ENCODE measurements at places on chromosomes 5 and 9.
A peak's percentile ranks its signal among the peaks of the same experiment; 100 is the strongest.

- peak; percentile 4 for DNase-seq
Observed at GRCh38 chr5:143554187-143554717, 150.8 kb upstream of the NR3C1 start.

- no peak for DNase-seq
Observed at GRCh38 chr5:114191441-114191840, 170.4 kb upstream of the KCNN2 start.

- DNase-seq = peak; percentile 67
Observed at GRCh38 chr5:38922199-38922598, 76.4 kb downstream of the OSMR start.

GRCh38 chr9:121675969-121676822 is 24.8 kb downstream of the DAB2IP start:
- DNase-seq = no peak

- DNase-seq = no peak
Observed at GRCh38 chr5:159923008-159923407, 6.7 kb downstream of the ADRA1B start.

DNA sequence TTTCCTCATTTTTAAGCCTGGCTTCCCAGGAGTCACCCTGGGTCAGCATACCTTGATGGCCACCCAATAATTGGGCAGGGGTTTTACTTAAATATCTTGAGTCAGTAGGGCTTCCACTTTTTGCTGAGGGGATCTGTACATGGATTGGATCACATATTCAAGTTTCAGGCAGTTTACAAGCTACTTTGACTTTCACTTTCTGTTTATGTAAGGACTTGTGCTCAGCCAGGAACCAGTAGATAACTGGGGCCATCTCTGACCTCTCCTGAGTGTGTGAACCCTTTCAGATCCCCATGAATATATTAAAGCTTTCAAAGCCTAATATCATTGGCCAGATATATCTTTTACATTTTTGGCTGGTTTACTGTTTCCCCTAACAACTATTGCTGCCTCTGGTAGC is 45.1 kb downstream of the SLCO6A1 start:
- DNase-seq = no peak

DNA sequence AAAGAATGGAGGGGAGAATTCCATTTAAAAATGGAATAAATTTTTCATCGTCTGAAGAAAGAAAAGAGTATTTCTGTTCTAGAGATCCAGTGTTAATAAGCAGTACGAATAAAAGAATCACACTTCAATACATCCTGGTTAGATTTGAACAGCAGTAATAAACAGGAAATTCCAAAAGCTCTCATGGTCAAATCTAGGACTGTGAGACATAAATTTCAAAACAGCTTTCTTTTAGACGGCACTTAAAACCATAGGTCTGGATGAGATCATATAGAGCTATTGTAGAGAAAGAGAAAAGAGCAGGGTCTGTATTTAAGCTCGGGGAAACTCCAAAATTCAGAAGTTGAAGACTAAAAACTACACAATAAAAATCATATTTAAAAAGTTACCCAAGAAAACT is 1006.9 kb upstream of the CTNND2 start:
- no peak for DNase-seq

All from hematopoietic multipotent progenitor cell treated with erythropoietin and hydrocortisone succinate and interleukin-3 and kit ligand, for 6 days (in vitro differentiated cells).